ENCODE measurements at places on chromosomes 3 and 15.

- DNase-seq: no peak
Measured at GRCh38 chr15:69955240-69955894, 142.3 kb downstream of the TLE3 start.

DNA sequence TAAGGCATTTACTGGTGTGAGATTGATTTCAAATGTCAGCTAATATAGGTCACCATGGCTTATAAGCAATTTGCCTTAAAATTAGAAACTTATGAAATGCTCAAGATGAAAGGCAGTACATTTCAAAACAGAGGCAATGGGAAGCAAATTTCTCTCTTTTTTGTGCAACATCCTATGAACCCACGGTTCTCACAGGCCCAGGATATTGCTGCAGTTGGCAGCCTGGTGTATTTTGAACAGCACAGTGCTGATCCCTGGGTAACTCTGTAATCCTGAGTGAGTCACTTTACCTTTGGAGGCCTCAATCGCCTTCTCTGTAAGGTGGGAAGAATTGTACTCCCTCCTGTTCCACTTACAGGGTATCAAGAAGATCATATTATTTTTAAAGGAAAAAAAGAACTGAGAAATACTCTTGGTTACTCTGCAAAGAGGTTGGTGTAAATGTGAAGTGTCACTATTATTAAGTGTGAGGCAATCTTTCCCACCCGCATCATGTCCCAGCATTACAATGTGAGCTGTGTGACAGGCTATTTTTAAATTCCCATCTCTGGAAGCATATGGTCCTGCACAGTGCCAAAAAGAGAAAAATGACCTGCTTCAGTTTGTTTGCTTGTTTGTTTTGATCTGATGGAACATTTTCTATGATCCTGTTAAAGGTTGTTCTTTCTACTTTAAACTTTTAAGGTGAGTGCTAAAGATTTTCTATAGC, 190.1 kb upstream of the LPP start:
- no peak for DNase-seq

GRCh38 chr15:36090286-36090946, 489.0 kb upstream of the CDIN1 start:
- DNase-seq: no peak

GRCh38 chr15:51314391-51315337, 23.7 kb downstream of the CYP19A1 start:
- DNase-seq: no peak

GRCh38 chr15:52557274-52557641, 11.6 kb downstream of the ARPP19 start:
- no peak for DNase-seq

DNA sequence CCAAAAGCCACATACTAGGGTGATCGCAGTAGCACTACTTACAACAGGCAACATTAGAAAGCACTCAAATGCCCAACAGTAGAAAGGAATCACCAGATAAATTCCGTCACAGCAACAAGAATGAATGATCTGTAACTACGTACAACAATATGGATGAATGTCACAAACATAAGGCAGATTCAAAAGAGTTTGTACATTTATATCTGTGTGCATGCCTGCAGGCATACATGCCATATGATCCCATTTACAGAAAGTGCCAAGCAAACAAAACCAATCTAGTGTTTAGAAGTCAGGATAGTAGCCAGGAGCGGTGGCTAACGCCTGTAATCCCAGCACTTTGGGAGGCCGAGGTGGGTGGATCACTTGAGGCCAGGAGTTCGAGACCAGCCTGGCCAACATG, 3.5 kb downstream of the IL17RB start:
- no peak for DNase-seq

GRCh38 chr3:122247825-122248185, 64.3 kb downstream of the CASR start:
- DNase-seq: no peak

GRCh38 chr3:177527182-177527581, 329.9 kb upstream of the TBL1XR1 start:
- DNase-seq: no peak

GRCh38 chr3:57749542-57749941, 6.6 kb upstream of the SLMAP start:
- no peak for DNase-seq

GRCh38 chr3:119588112-119588511, 8.8 kb downstream of the ADPRH start:
- DNase-seq: no peak

- no peak for DNase-seq
Measured at GRCh38 chr3:183731611-183732010, 34.0 kb downstream of the YEATS2 start.

GRCh38 chr3:27219127-27219845, 149.9 kb downstream of the NEK10 start:
- DNase-seq: no peak

DNA sequence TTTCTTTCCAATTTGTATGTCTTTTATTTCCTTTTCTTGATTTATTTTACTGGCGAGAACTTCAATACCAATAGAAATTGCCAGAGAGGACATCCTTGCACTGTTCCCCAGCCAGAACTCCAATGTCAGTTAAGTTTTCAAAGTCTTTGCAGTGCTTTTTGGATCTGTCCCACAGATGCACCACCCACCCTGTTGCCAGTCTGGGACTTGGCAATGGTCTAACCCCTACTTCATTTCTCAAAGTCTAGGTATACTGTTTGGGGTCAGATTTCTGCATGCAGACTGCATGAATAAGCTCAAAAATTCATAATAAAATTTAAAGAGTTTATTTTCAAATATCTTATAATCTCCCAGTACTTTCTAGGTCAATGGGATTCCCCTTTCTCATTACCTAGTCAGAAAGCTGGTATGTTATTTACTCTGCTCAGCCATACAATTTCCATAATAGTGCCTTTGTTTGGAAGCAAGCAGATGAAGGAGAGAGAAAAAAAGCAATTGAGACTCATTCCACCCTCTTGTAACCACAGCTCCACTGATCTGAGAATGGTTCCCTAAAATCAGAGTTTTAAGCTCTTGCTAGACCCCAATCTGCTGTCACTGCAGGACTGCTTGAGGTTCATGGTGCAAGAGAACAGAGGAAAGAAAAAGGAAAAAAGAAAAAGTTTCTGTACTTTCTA, 125.9 kb upstream of the PLXND1 start:
- DNase-seq: no peak

DNA sequence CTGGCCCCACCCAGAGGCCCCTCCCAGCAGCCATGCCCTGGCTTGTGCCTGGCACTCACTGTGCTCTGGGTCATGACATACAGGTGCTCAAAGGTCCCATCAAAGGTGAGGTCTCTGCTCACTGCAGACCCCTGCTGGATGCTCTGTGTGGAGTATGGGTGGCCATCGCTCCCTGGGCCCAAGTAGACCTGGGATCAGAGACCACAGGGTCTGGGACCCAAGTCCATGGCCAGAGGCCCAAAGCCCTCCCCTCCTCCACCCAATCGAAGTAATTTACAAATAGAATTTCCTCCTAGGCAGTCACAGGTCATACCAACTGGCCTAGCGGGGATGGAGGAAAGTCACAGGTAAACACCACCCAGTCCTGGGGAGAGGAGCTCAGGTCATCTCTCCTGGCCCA, 7.6 kb downstream of the PLXNB1 start:
- DNase-seq: no peak

GRCh38 chr3:133135306-133135705, 97.1 kb downstream of the TMEM108 start:
- DNase-seq: no peak

GRCh38 chr3:42914771-42915515, 9.0 kb downstream of the ZNF662 start:
- no peak for DNase-seq

GRCh38 chr3:11373654-11374053, 101.5 kb downstream of the ATG7 start:
- no peak for DNase-seq

- no peak for DNase-seq
Measured at GRCh38 chr3:149667576-149667975, 9.8 kb upstream of the WWTR1 start.

GRCh38 chr3:186824430-186825139, 17.9 kb upstream of the ADIPOQ start:
- no peak for DNase-seq

DNA sequence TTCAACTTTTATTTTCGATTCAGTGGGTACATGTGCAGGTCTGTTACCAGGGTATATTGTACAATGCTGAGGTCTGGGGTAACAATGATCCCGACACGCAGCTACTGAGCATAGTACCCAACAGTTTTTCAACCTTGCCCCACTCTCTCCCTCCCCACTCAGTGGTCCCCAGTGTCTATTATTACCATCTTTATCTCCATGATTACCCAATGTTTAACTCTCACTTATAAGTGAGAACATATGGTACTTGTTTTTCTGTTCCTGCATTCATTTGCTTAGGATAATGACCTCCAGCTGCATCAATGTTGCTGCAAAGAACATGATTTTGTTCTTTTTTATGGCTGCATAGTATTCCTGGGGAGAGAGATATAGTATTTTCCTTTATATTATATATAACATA, 75.7 kb upstream of the EPHB3 start:
- DNase-seq: no peak

DNA sequence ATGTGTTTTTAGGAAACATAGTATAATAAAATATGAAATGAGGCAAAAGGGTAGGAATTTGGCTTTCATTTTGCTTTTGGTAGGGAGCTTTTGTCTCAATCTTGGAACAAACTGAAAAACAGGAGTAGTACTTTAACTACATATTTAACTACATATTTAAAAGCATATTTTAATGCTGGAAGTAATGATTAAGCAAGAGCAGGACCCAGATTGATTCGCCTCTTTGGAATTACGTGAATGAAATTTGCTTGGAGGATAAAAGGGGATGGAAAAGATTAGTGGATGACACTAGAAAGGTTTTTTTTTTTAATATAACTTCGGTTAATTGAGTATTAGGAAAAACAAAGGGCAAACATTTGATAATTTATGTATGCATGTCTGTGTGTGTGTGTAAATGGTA, 11.2 kb upstream of the TMEM212 start:
- no peak for DNase-seq

GRCh38 chr15:30065025-30065801, 17.5 kb upstream of the GOLGA8J start:
- DNase-seq: no peak

DNA sequence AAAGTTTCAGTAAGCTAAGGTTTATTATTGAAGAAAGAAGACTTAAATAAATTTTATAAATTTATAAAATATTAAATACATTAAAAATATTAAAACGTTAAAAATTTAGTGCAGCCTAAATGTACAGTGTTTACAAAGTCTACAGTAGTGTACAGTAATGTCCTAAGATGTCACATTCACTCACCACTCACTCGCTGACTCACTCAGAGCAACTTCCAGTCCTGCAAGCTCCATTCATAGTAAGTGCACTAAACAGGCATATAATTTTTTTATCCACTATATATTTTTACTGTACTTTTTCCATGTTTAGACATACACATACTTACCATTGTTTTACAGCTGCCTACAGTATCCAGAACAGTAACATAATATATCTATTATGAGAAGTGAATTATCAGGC, 51.5 kb downstream of the TJP1 start:
- no peak for DNase-seq

DNA sequence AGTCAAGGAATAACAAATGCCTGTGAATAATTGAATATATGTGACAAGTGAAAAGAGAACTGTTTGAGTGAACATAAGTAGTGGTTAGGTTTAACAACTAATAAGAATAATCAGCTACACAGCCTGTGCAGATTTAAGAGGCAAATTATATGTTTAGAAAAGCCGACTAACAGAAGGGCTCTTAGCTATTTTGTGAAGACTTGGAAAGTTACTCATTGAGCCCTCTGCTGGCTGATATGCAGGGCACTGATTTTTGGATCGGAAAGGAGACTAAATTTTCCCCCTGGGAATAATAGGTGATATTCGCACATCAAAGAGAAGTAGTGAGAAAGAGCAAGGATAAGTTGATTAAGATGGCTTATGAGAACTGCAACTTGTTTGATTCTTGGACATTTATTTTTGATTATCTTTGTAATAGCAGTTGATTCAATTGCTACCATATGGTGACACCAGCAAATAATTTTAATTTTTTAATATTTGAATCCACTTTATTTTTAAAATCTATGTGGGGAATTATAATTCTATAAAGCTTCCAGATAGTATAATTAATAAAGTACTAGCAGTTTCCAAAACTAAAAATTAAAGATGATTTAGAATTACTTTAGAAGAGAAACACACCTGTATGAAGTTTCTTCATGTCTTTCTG, 156.2 kb downstream of the NLGN1 start:
- DNase-seq: no peak

DNA sequence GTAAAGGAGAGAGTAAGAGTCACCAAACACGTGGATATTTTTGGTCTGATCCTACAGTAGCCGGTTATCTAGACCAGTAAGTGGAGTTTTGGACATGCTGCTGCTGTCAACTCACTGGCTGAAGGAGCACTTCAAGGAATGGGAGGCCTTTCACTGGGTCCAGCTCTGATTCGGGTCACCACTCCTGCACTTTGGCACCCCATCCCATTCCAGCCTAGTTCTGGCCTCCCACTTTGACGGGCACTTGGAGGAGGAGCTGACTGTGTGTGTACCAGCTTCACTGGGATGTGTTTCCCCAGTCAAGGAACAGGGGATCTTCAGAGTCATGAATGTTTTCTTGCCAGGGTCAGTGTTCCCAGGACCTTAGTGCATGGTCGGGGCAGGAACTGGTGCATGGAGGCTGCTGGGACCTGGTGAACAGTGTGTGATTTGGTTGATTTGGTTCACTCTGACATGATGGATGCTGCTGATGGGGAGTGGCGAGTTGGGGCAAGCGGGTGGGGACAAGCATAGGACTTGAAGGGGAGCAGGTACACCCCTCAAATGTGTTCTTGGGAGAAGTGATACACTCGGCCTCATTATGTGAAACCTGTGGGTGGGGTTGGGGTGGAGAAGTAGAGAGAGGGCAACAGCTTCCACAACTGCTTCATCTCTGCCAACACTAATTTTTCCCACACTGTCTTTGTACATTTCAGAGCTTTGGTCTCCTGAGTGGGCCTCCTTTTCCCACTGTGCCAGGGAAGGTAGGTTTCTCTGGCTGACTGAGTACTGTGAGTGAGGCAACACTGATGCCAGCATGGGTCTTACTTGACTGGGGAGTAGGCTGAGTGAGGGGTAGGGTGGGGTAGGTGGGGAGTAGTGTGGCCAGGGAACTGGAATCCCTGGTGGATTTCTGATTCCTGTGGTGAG, 64.0 kb downstream of the RGMA start:
- DNase-seq: no peak

DNA sequence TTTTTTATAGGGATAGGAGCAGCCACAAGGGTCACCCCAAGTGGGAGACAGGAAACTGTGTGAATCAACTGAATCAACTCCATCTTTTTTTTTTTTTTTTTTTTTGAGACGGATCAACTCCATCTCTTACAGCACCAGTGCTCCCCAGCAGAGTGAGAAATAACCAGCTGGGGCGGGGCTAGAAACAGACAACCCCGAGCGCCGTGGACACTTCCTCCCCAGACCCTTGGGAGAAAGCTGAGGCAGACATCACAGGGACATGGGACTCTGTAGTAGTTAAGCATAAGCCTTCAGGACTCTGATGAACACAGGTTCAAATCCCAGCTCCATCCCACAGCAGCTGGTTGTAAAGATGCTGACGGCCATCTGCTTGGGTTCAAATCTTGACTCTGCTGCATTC, 75.4 kb downstream of the PRICKLE2 start:
- DNase-seq: no peak

- peak; percentile 66 for DNase-seq
Measured at GRCh38 chr3:52039846-52040245, 16.5 kb downstream of the DUSP7 start.

GRCh38 chr3:135261916-135262315, 466.9 kb downstream of the EPHB1 start:
- DNase-seq: no peak
